ENCODE measurements at places on chromosomes 6 and 20.

DNA sequence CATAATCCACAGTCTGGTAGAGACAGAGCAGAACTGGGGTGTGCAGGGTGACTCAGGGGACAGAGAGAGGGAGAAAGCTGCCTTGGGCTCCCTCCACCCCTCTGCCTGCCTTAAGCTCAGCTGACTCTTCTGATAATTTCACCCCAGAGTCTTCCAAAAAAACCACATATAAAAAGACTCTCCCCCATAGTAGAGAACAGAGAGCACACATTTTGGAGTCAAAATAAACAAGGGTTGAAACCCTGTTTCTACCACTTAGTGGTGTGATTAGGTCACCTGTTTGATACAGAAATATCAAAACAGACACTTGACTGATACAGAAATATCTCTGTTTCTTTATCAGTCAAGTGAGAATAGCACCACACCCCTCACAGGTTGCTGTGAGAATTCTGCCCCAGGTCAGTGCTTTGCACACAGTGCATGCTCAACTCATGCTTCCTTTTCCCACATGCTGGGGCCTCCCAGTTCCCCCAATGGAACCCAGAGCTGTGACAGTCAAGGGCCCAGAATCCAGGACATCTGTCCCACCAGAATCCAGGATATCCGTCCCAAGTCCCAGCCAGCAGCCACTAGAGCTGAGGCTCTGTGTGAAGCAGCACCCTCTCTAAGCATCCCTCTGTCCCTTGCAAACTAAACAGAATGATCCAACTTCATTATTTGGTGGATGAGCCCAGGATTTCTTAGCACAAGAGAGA, 1.2 kb downstream of the TREML2 start:
- no peak for DNase-seq

GRCh38 chr6:162026843-162027242, 700.7 kb downstream of the PRKN start:
- DNase-seq, result no peak

GRCh38 chr20:63009988-63010769, 3.4 kb upstream of the BHLHE23 start:
- peak; percentile 70 for DNase-seq

GRCh38 chr20:5447188-5447587, 130.4 kb upstream of the PROKR2 start:
- no peak for DNase-seq

DNA sequence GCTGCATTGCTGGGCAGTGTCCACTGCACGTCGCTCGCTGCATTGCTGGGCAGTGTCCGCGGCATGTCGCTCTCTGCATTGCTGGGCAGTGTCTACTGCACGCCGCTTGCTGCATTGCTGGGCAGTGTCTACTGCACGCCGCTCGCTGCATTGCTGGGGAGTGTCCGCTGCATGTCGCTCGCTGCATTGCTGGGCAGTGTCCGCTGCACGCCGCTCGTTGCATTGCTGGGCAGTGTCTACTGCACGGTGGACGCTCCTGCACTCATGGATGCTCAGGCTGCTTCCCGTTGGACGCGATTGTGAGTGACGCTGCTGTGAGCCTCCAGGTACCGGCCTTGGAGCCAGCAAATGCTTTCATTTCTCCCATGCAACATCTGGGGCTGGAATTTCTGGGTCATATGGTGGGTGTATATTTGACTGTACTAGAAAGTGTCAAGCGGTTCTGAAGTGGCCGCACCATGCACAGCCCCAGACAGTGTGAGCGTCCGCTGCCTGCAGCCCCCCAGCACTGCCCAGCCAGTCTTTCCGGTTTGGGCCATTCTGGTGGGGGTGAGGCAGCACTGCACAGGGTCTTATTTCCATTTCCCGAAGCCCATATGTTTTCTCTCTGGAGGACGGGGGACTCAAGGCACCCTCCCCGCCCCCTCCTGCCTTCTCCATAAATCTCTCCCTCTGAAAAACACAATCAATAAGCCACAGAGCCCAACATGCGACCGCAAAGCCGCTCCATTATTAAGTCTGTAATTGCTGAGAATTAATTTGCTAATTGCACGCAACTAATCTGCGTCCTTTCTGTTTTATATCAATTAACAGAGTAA, 97.4 kb downstream of the YTHDF1 start:
- no peak for DNase-seq

DNA sequence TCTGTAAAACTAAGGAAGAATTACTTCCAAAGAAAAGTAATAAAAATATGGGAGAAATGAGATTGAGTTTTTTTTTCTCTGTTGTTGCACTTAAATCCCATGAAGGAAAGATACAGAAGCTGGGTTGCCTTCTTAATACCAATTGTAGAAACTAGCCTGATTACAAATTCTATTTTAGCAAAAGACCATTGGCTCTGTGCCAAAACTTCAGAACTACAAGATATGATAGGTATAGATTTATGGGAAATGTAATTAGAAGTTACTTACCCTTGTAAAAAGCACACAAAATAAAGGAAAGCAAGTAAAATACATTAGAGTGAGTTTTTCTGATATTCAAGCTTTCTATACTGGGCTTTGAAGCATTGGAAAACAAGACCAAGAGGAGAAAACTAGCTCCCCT, 73.5 kb upstream of the SCGN start:
- DNase-seq, result no peak

DNA sequence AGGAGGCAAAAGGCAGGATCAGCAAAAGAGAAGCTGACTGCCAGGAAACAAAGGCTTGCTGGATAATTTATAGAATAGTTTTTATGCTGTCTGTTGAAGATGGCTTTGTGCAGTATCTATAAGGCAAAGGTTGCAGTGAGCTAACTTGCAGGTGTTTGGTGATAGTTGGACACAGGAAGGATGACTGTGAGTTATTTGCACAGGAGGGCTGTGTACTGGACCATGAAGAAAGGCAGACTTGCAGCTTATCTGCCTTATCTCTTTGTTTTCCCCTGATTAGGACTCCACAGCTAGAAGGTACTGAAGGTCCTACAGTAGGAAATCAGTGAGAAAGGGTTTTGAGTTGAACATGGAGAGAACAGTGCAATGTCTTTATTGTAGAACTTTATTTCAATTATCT, 2.1 kb downstream of the BTN1A1 start:
- no peak for DNase-seq

GRCh38 chr6:160387916-160388643, 39.9 kb downstream of the SLC22A3 start:
- no peak for DNase-seq

DNA sequence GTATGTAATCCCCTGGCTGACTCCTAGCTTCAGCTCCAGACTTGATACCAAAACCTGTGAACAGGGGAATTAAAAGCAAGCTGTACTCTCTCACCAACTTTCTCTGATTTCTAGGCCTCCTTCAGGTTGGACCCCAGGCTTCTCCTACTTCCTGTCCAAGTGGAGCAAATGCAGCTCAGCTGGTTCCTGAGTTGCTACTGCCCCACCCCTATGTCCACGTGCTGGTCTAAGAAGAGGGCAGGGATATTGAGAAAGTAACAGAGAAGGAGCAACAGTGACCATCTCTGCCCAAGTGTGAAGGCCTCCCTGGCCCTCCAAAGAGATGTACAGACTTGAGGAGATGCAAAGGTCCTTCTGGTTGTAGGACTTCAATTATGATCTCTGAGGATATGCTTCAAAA, 188.3 kb upstream of the MCHR2 start:
- DNase-seq, result no peak

DNA sequence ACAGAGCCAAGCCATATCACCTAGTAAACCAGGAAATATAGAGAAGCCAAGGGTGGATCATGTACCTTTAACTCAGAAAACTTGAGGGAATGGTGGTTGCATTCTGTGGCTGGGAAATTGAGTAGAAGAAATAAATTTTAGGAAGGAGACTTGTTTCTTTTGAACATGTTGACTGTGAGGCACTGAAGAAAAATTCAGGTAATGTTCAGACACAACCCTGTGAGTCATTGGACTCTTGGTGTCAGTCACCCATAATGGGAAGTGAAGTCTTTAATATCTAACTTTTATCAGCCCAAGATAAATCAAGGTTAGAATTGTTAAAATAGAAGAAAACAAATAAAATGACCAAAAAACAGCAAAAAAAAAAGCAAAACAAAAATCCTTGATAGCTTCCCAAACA, 98.8 kb upstream of the GRIK2 start:
- DNase-seq, result no peak

- no peak for DNase-seq
Measured at GRCh38 chr20:4876731-4877130, 124.6 kb downstream of the SLC23A2 start.

DNA sequence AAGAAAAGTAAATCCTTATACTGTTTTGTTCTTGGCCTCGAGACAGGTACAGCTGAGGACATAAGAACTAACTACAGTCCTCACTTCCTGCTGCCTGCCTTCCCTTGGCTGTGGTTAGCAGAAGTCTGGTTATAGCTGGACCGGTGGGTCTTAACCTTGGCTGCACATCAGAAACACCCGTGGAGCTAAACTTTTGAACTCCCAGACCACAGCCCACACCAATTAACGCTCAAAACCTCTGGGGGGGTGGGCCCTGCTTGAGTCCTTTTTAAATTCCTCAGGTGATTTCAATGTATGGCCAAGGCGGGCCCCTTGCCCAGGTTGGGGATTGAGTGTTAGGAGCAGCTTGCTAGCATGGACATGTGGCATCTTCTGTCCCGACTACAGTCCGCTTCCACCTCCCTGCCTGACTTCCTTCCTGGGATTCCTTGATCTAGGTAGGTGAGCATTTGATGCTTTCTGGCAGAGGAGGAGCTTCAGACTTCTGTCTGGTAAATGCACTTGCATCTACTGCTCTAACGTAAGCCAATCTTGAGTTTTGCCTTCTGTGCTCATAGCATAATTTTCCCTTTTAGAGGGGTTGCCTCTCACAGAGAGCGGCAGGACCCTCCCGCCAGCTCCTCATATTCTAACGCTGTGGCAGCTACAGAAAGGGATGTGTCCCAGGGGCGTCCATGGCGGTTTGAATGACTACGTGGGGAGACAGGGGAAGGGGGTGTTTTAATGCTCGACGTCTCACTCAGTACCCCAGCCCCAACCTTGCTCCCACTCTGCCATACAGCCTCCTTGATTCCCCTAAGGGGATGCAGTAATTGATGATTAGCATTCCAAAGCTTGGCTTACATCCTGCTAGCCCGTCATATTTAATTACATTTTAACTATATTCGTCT, 390.1 kb downstream of the ZFAND3 start:
- DNase-seq, result no peak

DNA sequence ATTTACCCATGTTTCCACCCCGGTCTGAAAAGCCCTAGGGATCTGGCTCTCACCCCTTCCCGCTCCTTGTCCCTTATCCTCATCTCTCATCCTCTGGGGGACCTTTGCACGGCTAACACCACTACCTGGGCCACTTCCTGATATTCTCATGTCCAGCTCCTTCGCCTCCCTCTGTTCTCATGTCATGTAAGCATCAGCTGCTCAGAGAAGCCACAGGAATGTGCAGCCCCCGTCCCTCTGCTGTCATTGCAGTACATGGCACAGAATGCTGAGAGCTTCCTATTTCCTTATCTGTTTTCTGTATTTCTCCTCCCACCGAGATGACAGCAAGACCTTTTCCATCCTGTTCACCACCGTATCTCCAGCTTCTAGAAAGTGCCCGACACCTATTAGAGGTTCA, 102.4 kb downstream of the MTHFD1L start:
- no peak for DNase-seq

GRCh38 chr6:17219098-17219497, 62.1 kb upstream of the RBM24 start:
- no peak for DNase-seq

- no peak for DNase-seq
Measured at GRCh38 chr20:47674145-47674544, 111.1 kb downstream of the SULF2 start.

DNA sequence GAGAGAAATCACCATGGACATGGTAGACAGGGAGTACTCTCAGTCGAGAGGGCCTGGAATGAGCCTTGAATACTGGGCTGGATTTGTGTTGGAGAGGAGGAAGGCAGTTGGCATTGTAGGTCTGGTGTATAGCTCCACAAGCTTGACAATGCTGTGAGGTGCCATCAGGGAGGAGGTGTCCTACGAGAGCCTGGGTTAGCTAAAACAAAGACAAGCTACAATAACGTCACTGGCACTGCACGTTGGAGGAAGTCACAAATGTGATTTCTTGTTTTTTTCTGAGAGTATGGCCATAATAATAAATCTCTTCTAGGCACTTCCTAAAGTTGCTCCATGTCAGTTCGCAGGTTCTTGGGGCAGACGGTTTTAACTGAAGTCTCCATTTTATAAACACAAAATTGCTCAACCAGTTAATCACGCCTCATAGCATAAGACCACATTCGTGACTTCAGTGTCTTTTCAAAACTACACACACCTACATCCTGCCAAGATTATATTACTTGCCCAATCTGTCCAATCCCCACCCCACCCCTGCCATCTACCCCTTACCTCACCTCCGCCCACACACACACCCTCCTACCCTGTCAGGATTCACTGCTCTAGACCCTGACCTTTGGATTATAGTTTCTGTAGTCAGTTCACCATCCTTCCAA, 4.4 kb upstream of the HLA-DMB start:
- DNase-seq, result peak; percentile 77

DNA sequence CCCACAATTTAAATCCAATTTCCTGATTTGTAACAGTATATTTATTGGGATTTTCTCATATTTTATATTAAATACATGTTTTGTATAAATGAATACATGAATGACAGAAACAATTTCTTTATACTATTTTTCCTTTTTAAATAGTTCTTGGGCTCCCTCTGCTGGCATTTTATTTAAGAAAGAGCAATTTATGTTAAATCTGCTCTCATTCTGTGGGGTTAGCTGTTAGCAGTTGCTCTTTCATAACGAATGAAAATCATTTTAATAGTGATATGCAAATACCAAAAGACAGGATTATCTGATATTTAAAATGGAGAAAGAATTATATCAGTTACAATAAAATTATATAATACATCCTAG, 118.3 kb downstream of the RALGAPA2 start:
- DNase-seq, result no peak

DNA sequence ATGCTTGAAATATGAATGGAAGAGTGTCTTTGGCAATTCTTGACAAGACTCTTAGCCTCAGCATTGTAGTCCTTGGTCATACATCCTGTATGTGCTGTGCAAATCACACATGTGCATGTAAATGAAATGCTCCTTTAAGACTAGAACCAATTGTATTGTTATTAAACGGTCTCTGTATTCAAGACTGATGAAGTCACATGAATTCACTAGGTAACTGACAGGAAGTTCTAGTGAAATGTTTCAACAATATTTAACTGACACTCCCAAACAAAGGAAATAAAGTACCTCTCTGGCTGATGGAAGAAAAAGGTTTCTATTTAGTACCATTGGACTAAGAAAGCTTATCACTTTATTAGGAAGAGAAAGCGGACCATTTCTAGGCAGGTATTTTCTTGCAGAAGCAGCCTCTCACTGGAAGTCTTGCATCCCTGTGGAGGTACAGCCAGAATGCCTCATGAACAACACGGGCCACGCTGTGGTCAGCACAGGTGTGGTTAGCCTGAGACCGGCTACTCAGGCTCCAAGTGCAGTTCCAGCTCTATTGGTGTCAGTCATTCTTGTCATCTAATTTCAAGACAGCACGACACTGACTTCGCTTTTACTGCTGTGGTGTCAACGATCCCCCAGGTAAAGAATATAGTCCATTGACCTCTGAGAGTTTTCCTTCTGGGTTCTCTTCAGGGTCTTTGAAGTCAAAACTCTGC, 17.3 kb downstream of the PPP1R3G start:
- DNase-seq, result no peak

GRCh38 chr6:31485055-31485454, 12.9 kb upstream of the MICB start:
- no peak for DNase-seq

GRCh38 chr6:109124219-109124618, 28.9 kb downstream of the CEP57L1 start:
- no peak for DNase-seq
